ENCODE measurements at places on chromosomes 6 and 20. TPM values are rescaled to one million over a fixed set of nuclear protein-coding genes. Genes with fewer than 3 reads are reported as not detected.

Gene CCND3
- total RNA-seq: 462 TPM

Gene SIM1
- not detected for total RNA-seq

Gene CYP24A1
- total RNA-seq: not detected

Gene SH3BGRL2
- total RNA-seq: 0.13 TPM

Gene RANBP9
- 53.4 TPM for total RNA-seq

Gene CFAP206
- not detected for total RNA-seq

Gene ADGB
- total RNA-seq: not detected

Gene SLA2
- 137 TPM for total RNA-seq

DNA sequence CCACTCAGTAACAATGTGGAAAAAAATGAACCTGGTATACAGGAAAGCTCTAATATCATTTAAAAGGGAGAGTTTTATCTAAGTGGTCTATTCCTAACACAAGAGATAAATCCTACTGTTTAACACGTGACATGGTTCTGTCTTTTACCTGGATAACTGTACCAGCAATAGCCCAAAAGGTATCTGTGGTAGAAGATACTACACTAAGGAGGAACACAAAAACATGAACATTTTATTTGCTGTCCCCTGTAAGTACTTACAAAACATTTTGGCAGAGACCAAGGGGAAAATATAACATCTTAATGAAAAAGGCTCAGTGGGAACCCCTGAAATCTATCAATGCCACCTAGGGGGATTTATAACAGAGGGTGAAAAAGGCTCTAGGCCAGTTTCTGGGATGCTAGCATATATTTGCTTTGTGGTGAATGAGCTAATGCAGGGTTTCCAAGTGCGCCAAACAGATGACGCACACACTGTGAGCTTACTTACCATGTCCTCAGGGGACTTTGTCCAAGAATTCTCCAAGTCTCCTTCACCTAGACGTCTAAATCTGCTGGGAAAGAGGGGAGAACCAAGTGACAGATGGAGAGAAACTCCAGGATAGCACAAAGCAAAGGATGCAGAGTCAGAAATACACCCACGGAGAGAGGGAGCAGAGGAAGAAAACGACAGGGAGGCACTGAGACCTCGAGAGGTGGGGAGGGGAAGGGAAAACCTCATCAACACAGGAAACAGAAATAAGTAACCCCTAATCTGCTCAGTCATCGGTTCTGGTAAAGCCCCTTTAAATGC lies 147.9 kb upstream of the PRND start:
- no peak for DNase-seq

- peak; percentile 27 for DNase-seq
Observed at GRCh38 chr6:37354526-37355384, 972 bp downstream of the RNF8 start.

DNA sequence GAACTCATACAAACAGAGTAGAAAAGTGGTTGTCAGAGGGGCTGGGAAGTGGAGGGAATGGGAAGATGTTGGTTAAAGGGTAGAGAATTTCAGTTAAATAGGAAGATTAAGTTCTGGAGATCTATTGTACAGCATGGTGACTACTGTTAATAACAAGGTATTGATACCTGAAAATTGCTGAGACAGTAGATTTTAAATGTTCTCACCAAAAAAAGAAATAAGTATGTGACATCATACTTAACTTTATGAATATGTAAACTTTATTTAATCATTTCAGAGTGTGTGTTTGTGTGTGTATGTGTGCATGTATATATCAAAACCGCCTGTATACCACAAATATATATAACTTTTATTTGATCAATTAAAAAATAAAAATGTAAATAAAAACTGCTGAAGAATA lies 896.4 kb downstream of the TFAP2A start:
- no peak for DNase-seq

DNA sequence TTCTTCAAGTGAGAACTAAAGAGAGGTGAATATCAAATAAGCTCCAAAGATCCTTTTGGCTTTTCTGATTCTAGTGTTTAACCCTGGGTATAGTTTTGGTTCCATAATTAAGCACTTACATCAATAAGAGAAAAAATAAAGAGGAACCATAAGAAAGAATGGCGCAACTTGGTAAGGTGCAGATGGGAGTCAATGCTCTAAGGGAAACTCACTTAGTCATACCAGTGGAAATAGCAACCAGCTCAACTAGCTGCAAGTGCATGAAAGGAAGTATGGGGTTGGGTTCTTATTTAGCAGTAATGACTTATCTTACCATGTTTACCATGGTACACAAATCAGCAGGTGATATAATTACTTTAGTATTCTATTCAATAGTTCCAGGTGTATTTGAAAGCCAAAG lies 296.5 kb upstream of the RUNX2 start:
- no peak for DNase-seq

DNA sequence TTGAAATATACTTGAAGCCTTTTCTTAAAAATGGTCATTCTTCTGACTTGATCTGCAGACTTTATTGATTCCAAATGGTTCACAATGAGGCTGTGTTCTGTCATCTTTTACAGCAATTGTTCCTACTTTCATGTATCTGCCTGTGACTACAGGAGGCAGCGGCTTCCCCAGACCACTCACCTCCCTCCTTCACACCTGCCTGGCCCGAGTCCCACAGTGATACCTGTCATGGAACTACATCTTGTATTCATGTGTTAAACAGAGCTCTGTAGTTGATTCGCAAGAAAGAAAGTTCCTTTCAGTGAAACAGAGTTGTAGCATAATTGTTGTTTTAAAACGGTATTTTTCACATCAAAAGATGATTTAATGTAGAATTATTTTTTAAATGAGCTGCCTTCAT lies 673.5 kb upstream of the AGPAT4 start:
- DNase-seq: no peak

DNA sequence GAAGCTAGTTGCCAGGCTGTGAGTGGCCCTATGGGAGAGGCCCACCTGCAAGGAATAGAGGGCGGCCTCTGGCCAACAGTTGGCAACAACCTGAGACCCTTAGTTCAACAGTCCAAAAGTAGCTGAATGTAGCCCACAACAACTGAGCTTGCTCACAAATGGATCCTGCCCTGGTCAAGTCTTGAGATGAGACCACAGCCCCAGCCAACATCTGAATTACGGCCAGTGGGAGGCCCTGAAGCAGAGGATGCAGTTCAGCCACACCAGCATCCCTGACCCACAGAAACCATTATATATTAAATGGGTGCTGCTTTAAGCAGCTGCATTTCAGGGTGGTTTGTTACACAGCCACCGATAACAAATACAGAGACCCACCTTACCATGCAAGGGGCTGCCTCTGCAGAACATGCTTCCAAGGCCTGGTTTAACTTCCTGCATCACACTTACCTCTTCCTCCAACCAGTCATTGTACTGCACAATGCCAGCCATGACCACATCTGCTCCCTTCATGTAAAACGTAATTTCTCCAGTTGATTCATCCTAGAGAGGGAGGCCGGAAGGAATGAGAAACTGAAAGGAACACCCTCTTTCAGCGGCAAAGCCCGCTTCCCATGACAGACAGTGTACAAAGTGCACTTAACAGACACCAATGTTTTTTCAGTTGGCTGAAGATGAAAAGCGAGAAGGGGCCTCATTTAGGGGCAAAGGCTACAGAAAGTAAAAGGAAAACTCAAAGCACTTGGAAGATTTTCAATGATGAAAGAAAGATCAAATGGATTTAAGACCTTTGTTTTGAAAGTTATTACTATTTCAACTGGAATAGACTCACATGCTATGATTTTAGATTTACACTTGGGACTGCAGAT lies 86.2 kb upstream of the NFATC2 start:
- DNase-seq: no peak

DNA sequence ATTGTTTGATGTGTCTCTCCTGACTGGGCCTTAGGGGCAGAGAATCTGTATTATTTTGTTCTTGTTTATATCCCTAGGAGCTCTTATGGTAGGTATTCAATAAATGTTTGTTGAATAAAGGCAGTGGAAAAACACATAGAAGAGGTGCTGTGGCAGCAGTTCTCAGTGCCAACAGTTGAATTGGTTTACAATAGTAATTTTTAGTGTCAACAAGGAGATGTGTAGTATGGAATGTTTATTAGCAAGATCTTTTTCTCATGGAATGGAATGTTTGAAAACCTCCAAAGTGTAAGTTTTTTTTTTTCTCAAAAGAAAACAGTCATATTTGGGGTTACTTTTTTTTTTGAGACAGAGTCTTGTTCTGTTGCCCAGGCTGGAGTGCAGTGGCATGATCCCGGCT lies 28.0 kb downstream of the ASXL1 start:
- no peak for DNase-seq

GRCh38 chr20:45445805-45446562 lies 23.6 kb upstream of the WFDC2 start:
- DNase-seq: peak; percentile 51

- DNase-seq: peak; percentile 52
Observed at GRCh38 chr6:148760568-148761526, 14.0 kb downstream of the UST start.

GRCh38 chr20:2394411-2395055 lies 13.8 kb downstream of the TGM6 start:
- DNase-seq: no peak

- no peak for DNase-seq
Observed at GRCh38 chr6:14735956-14736486, 509.8 kb upstream of the JARID2 start.

GRCh38 chr6:79699606-79700005 lies 68.5 kb downstream of the SH3BGRL2 start:
- DNase-seq: no peak

DNA sequence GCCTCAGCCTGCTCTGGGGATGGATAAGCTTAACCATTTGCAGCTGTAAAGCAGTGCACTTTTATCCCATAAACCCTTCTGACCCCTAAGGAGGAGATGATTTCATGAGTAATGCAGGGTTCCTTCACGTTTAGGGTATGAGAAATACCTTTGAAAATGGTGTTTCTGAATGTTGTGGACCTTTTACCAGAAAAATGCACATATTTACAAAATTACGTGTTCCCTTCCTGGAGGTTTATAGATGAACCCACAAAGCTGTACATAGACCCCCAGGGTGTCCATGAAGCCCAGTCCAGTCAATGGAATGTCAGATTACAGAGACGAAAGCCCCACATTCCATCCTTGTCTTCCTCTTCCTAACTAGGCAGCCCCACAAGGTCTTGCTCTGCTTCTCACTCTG lies 78.6 kb upstream of the INSM1 start:
- DNase-seq: no peak

- no peak for DNase-seq
Observed at GRCh38 chr20:8152183-8152582, 20.1 kb downstream of the PLCB1 start.

DNA sequence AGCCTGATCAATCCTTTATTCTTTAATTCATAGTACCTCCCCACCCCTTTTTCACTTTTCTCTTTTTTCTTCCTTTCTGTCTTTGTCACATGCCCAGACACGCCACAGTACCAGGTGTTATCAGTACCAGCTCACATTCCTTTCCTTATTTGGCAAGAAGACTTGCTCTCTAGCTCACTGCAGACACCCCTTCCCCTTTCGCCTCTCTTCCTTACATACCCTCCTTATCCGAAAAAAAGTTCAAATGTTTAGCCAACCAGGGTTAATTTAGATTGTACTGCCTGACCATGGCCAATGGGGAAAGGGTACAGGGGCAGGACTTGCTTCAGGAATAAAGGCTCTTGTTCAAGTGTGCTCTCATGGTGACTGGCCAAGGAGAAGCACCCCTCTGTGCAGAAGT lies 9.3 kb upstream of the SIRPB2 start:
- no peak for DNase-seq

DNA sequence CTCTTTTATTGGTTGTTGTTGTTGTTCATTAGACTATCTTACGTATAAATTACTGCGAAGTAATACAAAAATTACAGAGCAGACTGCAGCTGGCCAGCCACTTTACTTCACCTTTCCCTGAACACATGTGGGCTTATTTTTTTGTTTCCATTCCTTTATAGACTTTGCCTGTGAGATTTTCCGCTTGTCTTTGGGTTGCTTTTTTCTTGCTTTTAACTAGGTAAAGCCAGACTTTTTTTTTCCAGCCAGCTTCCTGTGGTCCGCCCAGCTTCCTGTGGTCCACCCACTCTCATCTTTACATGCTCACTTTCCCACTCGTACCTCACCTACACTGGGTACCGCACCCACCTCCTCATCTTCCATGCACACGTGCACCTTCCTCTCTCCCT lies 79.0 kb downstream of the IPCEF1 start:
- DNase-seq: peak; percentile 37

DNA sequence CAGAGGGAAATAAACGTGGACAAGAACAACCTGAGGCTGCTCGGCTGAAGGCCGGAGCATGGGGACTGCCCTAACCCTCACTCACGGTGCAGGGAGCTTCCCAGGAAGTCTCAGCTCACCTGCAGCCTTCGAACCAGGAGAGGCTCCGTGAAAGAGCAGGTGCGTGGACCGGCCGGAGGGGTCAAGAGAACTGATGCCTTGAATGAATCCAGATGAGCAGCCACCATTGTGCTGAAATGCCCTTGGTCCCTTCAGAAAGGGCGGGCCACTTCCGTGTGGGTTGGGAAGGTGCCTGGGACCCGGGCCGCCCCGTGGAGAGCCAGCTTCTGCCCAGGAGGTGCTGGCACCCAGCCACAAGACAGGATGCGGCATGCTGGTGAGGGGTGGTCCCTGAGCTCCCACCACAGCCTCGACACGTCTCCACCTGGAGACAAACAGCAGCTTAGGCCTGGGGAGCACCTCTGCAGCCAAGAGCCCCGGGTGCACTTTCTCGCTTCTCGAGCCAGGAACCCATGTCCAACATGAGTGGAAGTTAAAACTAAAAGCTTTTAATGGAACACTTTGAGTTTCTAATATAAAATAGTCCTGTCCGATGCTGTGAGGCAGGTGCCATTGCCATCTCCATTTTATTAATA lies 83.5 kb downstream of the TTLL2 start:
- no peak for DNase-seq

GRCh38 chr20:49575551-49576060 lies 7.7 kb upstream of the PTGIS start:
- no peak for DNase-seq

GRCh38 chr20:45905505-45906079 lies 6.4 kb downstream of the PLTP start:
- DNase-seq: no peak

GRCh38 chr20:63047267-63047666 lies 40.5 kb upstream of the BHLHE23 start:
- DNase-seq: no peak

GRCh38 chr20:50408526-50409364 lies 101.4 kb upstream of the PTPN1 start:
- no peak for DNase-seq

GRCh38 chr6:110554966-110555460 lies 78.6 kb upstream of the SLC22A16 start:
- DNase-seq: no peak

Measured in activated CD8-positive, alpha-beta T cell treated with anti-CD3 and anti-CD28 coated beads, Interleukin-2, amount 10 ng/mL, durations not matched to agents 7 days and 5 days (primary cell).